ENCODE measurements at places on chromosomes 1 and 21.
A peak's percentile ranks its signal among the peaks of the same experiment; 100 is the strongest.

GRCh38 chr1:153344718-153345025 is 4.0 kb downstream of the PGLYRP4 start:
- DNase-seq: no peak

DNA sequence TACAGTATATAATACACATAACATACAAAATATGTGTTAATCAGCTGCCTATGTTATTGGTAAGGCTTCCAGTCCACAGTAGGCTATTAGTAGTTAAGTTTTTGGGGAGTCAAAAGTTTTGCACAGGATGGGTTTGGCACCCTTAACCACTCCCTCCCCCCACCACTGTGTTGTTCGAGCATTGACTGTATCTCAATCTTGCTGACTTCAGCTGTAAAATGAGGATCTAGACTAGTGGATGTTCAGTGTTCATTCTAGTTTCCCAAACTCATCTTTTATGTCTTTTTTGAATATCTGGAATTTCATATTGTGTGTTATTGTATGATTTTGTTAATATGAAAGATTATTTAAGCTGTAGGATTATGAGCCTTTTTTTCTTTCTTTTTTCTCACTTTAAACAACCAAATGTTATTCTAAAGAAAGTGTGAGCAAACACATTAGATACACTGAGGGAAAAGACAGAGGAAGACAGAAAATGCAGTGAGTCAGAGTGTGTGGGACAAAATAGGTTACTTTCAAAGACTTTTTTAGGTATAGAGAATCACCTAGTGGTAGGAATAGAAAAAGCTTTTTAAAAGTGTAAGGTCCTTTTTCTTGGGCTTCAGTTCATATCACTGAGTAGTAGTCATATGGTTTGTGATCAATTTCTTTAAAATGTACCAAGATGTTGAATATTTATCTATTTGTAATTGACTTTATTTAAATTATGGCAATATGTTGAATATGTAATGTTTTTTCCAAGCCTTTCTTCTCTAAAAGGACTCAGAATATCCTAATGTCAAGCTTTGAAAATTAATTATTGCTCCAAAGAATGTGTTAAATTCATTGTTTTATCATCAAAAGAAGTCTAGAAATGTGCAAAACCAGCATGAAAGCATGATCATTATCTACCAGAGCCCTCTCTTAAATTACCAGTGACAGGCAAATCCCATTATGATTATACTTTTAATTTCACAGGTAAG is 17.9 kb upstream of the CENPF start:
- no peak for DNase-seq

DNA sequence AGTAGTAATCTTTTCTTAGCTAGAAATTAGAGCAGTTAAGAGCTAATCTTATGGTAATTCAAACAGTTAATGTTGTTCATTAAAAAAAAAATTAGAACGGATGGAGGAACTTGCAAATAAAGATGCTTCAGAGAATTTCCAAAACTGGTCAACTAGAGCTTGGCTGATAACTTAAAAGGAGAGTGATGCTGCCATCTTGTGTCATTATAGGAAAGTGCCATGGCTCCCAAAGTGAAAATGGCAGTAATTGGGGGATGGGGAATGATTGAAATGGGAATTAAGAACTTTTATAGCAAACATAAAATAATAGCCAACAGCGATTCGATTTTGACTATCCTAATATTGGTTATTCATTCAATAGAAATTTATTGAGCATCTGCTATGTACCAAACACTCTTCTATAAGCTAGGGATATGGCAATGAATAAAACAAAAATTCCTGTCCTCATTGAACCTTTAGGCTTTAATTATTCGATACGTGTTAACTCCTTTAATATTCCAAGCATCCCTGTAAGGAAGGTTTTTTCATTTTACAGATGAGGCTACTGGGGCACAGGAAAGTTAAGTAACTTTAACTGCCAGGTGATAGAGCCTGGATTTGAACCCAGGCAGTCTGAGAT is 5.7 kb upstream of the PLPP3 start:
- DNase-seq: peak; percentile 34

- peak; percentile 10 for DNase-seq
Measured at GRCh38 chr1:65059930-65060538, 88.0 kb upstream of the AK4 start.

- no peak for DNase-seq
Measured at GRCh38 chr1:51285055-51285454, 45.3 kb downstream of the TTC39A start.

GRCh38 chr1:16009678-16010077 is 5.6 kb downstream of the SRARP start:
- no peak for DNase-seq

- no peak for DNase-seq
Measured at GRCh38 chr21:38267991-38268863, 11.4 kb downstream of the KCNJ15 start.

GRCh38 chr21:33654412-33654811 is 12.1 kb downstream of the ITSN1 start:
- DNase-seq: no peak

DNA sequence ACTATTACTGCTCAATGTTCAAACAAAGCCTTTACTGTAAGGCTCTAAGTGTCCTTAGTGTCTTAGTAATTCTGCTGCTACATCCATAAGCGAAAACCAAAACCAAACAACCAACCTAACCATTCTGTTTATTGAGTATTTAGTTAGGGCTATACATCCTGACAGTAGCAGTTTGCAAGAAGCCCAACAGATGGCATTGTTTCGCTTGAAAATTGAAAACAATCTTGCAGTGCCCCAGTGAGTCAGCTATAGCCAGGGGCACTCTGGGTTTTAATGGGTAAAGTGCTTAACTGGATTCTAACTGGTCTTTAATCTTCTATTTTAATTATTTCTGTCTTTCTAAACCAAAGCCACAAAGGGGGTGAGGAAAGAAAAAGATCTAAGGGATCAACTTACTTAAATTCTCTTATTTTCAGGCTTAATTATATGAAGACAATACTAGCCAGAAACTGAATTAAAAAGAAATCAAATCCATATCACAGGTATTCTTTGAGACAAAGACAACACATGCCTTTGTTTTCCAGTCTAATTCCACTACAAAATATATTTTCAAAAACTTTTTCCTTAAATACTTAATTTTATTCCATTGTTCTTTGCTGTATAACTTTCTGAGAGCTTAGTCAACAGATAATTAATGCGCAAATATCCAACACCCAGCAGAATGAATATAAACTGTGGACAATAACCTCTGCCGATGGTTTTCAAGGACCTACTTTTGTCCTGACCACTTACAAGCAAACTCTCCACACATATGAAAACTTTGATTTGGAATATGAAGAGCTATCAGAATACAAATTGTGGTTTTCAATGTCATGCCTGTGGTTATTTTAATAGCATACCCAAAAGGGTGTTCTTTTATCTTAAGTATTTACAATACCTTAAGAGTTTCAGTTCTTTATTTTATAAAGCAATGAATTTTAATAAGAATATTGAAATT is 15.2 kb downstream of the POGZ start:
- peak; percentile 63 for DNase-seq

GRCh38 chr1:248114890-248115289 is 19.9 kb downstream of the OR2L13 start:
- peak; percentile 65 for DNase-seq

DNA sequence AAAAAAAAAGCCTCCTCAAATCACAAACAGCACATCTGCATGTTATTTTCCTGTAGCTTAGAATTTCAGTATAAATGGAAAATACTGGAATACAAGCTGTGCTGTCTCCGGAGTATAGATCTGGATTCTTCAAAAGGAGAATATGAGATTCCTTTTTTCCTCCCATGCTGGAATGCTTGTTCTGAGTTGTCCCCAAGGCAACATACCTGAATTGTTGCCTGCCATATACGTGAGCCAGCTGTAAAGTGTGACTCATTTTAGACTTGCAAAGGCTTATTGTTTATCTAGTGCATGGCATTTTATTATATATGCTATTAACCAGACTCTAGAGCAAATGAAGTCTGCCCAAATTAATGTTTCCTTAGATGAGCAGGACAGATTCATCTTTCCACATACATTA is 95.0 kb upstream of the C1orf105 start:
- DNase-seq: no peak

GRCh38 chr1:46481961-46482360 is 7.7 kb upstream of the DMBX1 start:
- DNase-seq: no peak

DNA sequence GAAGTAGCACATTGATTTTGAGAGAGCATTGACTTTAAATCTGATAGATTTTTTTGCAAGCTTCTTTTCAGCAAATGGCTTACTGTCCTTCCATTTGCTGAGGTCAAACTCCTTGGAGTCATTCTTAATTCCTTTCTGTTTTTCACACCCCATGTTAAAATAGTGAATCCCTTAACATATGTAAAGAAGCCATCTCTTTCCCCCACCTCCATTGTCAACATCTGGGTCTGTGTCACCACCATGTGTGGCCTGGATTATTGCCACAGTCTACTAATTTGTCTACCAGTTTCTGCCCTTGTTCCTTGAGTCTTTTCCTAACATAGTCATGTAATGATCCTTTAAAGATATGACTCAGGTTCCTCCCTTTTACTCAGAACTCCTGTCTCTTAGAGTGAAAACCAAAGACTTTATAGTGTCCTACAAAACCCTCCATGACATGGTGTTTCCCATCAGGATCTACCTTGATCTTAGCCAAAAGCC is 104.7 kb downstream of the ST6GALNAC3 start:
- no peak for DNase-seq

- DNase-seq: no peak
Measured at GRCh38 chr1:164228928-164229327, 330.1 kb upstream of the PBX1 start.

DNA sequence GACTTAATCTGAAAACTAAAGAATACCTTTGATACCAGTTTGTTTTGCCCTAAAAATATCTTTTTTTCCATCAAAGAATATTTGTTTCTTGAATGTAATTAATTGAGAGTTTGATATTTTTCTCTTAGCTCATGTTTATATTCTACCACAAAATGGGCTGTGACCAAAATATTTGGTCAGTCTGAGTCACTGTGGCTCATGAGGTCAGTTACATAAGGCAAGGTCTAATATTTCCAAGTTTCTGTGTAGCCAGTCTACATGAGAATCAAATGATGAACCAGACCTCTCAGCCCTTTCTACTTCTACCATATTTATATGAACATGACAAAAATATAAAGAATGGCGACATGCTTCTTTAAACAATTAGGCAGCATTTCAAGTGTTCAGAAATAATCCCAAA is 83.0 kb upstream of the IVNS1ABP start:
- no peak for DNase-seq

DNA sequence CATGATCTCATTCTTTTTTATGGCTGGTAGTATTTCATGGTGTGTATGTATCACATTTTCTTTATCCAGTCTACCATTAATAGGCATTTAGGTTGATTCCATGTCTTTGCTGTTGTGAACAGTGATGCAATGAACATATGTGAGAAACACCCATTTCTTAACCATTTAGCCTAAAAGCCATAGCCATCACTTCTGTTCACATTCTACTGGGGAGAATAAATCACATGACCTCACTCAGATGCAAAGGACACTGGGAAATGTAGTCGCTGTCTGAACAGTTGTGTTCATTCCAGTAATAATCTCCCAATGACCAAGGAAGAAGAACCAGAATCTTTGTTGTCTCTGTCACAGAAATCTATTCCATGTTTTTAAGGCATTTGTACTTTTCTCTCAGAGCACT is 15.1 kb upstream of the PLA2G2E start:
- no peak for DNase-seq

DNA sequence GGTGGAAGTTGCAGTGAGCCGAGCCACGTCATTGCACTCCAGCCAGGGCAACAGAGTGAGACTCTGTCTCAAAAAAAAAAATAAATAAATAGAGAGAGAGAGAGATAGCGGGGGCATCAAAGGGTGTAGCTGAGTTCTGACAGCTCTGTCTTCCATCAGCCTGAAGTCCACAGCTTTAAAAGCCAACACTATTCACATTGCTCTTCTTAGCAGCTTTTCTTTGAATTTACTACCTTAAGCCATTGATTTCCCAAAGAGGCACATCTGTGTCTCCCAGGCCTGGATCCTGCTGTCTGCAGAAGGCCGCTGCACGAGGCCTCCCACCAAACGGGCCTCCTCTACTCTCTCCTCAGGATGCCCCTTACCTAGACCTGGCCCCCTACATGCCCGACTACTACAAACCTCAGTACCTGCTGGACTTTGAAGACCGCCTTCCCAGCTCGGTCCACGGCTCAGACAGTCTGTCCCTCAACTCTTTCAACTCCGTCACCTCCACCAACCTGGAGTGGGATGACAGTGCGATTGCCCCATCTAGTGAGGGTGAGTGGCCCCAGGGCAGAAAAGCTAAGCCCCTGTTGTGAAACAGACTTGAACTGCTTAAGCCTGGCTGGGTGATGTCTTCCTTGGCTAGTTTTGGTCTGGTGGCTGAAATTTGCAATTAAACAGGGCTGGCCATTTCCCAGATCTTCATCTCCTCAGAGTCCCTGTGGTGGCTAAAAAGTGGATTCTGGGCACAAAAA is 16.5 kb upstream of the SLC25A34 start:
- DNase-seq: no peak

DNA sequence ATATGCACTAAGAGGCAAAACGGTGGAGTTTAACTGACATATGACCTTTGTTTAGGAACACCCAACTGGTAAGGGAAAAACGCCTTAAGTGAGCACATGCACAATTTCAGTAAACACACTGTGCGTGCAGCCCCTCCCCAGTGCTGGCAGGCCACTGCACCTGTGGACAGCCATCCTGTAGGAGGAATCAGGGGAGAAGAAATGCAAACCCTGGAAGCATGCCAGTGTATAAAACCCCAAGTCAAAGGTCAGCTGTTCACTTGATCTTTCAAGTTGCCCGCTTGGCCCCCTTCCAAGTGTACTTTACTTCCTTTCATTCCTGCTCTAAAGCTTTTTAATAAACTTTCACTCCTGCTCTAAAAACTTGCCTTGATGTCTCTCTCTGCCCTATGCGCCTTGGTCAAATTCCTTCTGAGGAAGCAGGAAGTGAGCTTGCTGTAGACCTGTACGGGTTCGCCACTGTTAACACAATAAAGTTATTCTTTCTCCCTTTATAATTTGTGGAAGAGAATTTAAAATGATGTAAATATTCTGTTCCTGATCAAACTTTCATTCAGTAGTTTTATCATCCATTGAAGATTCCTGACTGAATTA is 31.8 kb downstream of the USP25 start:
- DNase-seq: no peak

DNA sequence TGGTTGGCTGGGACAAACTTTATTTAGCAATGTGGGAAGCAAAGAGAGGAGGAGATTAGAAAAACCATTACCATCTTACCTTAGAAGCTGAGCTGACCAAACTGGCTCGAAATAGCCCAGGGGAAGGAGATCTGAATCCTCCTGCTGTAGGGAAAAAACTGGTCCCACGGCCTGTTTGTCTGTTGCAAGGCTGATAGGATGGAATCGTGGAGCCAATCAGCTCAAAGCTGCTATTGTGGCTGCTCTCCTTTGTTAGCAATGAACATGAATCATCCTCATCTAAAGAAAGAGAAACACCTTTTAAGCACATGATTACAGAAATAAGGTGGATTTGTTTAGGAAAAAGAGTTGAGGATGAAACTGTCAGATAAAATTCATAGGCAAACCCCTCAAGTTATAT is 21.5 kb downstream of the CLSPN start:
- DNase-seq: no peak
